ENCODE measurements at places on chromosomes 2 and 18.

DNA sequence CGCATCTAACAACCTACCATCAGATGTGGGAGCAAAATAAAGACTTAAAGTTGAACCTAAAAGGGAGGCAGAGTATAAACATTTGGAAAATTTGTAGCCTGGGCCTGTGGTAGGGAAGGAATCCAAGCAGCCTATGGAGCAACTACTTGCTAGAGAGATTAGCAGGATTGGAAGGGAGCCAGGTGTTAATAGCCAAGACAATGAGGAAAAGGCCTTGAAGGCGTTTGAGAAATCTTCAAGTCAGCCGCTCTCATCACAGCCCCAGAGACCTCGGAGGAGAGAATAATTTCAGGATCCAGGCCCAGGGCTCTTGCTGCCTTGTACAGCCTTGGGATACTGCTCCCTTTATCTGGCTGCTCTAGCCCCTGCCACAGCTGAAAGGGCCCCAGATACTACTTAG lies 219.7 kb downstream of the THSD7B start:
- DNase-seq: no peak

DNA sequence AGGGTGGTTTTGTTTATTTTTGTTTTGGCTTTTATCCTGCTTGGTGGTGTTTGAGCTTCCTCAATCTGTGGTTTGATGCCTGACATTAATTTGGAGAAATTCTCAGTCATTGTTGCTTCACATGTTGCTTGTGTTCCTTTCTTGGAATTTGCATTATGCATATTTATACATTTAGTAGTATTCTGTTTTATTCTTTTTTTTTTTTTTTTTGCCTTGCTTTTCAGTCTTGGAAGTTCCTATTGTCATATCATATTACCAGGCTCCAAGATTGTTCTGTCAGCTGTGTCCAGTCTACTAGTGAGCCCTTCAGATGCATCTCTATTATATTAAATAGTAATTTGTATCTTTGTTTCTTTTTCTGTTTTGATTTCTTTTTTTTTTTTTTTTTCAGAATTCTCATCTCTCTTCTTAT lies 77.0 kb downstream of the EPC2 start:
- no peak for DNase-seq

GRCh38 chr18:55307505-55307904 lies 280.5 kb downstream of the TCF4 start:
- DNase-seq: no peak

GRCh38 chr2:6372317-6372901 lies 493.3 kb downstream of the CMPK2 start:
- DNase-seq: no peak

GRCh38 chr2:29844713-29845326 lies 76.6 kb downstream of the ALK start:
- DNase-seq: no peak

All from SK-MEL-5 (cell line).